ENCODE measurements at places on chromosomes 1 and 21.

GRCh38 chr21:38813143-38813542 lies 7.4 kb downstream of the ETS2 start:
- DNase-seq: no peak

DNA sequence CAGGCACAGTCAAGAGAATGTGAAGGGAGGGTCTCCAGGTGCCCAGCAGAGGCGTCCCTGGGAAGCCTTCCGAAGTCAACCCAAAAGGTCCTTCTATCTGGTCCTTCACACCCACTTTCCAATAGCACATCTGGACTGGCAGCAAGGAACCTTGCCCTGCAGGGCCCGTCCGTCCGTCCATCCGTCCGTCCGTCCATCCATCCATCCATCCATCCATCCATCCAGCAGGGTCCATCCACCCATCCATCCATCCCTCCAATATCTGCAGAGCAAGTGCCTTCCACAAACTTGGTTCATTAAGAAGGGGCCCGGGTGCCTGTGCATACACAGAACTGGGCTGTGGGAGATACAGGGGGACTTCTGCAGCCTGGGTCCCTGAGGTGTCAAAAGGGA lies 31.6 kb downstream of the SLC45A1 start:
- no peak for DNase-seq

- DNase-seq: no peak
Measured at GRCh38 chr1:54109129-54110090, 43.4 kb downstream of the CDCP2 start.

DNA sequence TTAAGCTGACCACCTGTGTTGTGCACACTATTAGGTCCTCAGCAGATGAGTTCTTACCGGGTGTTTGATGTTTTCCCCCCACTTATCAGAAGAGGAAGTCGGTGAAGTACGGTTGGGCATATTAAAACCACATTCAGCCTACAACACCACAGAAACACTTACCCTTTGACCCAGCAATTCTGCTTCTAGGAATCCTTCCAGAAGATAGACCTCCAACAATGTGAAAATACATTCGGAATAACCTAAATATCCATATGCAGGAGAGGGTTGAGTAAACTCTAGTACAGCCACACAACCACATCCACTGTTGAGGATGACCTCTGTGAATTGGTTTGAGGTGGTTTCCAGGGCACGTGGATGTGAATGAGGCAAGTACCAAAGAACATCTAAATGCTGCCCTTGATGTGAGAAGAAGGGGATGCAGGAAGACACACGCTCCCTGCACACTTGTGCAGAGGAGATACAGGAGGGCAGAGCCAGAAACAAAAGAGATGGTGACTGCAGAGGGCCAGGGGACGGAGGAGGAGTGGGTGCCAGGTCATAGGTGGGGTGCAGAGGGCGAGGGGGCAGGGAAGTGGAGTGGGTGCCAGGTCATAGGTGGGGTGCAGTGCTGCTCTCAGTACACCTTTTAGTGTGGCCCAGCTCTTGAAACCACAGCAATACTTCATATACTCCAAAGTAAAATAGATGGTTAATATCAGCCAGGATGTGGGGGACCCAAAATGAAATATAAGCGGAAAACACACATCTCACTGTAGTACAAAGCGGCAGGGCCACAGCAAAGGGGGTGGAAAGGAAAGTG lies 12.8 kb downstream of the ADARB1 start:
- DNase-seq: no peak

DNA sequence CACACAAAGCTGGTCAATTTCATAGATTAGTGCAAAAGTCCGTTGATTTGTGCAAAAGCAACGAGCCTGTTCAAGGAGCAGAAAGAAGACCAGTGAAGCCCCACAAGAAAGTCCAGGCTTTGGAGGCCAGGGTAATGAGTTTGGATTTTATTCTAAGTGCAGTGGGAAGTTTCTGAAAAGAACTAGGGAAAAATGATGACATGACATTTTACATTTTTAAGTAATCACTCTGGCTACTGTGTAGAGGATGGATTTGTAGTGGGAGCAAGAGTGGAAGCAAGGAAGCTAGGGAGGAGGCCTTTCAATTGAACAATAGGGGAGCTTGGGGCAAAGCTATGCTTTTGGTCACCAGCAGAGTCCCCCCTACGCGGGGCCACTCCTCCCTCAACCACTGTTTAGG lies 186.2 kb downstream of the ZNF281 start:
- no peak for DNase-seq

- DNase-seq: peak; percentile 91
Measured at GRCh38 chr1:94713472-94714141, 106.5 kb upstream of the SLC44A3 start.

DNA sequence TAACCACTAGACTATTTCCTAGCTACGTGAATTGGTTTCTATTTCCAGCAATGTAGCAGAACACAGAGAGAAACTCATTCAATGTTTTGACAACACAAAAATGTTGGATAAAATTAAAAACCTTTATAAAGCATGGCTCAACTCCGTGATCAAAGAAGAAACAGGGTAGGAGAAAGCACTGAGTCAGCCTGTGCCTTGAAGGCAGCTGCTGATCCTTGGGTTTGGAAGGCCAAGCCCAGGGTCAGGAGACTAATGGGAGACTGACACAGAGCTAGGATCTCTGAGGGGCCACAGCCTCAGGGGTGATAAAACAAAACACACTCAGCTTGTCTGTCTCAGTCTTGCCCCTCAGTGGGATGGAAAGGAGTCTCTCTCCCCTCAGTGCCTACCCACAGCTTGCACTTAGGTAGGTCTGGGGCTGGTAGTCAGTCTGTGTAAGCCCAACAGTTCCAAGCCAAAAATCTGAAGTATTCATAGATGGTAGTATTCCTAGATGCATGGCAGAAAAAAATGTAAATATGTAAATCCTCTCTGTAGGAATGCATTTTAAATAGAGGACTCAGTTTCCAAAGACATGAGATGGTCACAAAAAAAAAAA lies 53.3 kb downstream of the B3GALNT2 start:
- no peak for DNase-seq

DNA sequence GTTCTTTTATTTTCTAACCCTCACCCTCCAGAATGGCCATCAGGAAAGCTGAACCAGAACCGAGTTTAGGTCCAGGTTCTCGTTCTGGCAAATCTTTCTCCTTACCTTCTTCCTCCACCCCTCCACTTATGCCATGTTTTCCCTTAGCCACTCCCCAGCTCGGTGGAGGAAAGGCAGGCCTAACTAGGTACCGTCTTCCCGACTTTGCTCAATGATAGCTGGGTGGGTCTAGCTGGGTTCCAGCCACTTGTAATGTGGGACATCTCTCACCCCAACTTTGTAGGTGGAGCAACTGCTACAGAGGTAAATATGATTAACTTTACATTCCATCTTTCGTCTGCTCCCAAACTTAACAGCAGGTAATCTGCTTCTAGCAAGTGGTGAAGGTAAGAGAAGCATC lies 646 bp downstream of the BNIPL start:
- no peak for DNase-seq
